ENCODE measurements at places on chromosomes 2 and 18. TPM values are rescaled to one million over a fixed set of nuclear protein-coding genes. Genes with fewer than 3 reads are reported as not detected.

DNA sequence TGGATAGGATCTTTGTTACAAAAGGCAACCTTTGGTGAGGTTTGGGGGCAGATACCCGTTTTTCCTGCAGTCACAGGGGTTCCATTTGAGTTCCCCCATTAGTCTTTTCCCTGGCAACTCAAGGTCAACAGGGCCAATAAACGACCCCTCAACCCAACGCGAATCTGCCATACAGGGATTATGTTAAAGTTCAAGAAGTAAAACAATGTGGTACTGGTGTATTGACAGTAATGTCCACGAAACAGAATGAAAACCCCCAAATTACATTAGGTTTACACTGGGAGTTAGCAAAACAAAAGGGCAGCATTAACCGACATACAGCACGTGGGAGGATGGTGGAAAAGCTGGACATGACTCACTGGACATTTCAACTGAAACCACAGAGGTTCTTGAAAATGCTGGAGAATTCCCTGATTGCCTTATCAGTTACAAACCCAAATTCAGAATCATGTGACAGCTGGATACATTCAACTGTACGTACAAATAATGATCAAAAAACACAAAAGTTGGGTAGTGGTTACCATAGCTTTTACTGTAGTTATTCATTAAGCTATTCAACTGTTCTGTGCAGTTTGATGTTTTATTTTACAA, 4.9 kb upstream of the IMP4 start:
- DNase-seq = no peak

DNA sequence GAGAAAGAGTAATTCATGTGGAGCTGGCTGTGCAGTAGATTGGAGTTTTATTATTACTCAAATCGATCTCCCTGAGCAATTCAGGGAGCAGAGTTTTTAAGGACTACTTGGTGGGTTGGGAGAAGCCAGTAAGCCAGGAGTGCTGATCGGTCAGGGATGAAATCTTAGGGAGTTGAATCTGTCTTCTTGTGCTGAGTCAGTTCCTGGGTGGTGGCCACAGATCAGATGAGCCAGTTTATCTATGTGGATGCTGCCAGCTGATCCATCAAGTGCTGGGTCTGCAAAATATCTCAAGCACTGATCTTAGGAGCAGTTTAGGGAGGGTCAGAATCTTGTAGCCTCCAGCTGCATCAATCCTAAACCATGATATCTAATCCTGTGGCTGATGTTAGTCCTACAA, 17.0 kb upstream of the UGT1A8 start:
- no peak for DNase-seq

Gene IGFBP2
- 2,156 TPM for total RNA-seq

- no peak for DNase-seq
Observed at GRCh38 chr18:56108478-56109367, 520.7 kb upstream of the TCF4 start.

Gene BMP10
- total RNA-seq = not detected

Gene LINC00305
- not detected for total RNA-seq

DNA sequence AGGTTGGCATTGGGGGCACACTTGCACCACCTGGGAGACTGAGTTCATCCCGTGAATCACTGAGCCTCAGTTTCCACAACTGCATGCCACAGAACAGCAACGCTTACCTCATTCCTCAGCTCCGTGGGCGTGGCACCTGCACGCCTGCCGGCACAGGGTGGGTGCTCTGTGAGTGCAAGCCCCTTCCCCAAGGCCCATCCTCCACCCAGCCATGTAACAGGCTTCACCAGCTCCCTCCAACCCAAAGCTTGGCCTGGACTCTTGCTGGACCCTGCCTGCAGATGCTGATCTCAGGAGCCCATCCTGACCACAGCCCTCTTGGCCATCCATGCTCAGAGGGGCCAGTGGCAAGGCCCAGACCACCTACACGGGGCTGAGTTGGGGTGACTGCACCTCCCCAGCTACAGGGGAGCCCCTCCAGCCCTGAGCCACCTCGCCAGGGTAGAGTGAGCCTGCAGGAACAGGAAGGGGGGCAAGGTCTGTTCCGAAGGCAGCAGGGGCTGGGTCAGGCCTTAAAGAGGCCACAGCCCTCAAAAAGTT, 1.8 kb downstream of the PRLH start:
- no peak for DNase-seq

Gene CELF4
- not detected for total RNA-seq

DNA sequence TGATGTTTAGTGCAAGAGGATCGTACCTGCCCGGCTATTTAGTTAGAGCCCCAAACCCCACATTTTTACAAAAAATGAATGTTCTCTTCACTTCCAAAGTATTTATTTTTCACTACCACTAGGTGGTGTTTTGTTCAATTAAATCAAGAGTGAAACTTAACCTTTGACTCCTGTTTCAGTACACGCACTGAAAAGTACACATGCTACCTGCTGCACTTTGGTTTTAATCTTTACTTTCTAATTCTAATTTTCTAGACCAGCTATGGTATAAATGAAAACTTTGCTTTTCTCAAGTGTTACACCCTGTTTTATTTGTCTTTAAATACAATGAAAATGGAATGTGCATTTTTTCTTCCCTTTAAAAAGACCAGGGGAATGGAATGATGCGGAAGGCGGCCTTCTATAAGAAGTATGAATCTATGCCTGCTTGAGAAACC, 31.4 kb upstream of the CHN1 start:
- no peak for DNase-seq

DNA sequence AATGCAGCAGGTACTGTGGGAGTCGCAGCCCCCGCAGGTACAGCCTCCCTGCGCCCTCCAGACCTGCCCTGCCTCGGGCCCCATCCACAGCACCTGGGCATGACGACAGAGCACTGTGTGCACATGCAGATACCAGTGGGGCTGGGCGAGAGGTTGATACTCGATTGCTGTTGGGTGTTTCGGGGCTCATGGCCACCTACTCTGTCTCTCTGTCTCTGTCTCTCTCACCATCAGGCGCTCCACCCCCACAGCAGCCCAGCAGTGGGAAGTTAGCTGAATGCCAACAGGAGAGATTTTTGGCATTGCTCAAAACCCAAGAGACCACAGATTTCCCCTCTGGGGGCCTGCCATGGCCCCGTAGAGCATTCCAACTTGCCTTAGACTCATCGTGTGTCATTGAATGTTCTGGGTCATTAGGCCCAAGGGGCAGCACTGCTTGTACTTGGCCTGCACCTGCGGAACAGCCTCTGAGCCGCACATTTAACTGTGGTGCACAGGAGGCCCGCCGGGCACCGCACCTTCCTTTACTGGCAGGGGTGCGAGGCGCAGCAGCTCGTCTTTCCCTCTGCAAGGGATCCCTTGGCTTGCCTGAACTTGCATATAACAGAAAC, 18.8 kb downstream of the KCNIP3 start:
- DNase-seq = no peak

GRCh38 chr2:223180463-223180862, 128.5 kb downstream of the KCNE4 start:
- DNase-seq = no peak

Gene FAM237A
- not detected for total RNA-seq

- DNase-seq = no peak
Observed at GRCh38 chr2:99787769-99788382, 298.1 kb upstream of the REV1 start.

Gene FEV
- total RNA-seq = not detected

GRCh38 chr2:172248381-172248780, 145.7 kb upstream of the DLX2 start:
- DNase-seq = no peak

Gene RFX8
- total RNA-seq = 0.14 TPM

Gene MROH2A
- not detected for total RNA-seq

GRCh38 chr2:135494503-135494902, 36.5 kb downstream of the ZRANB3 start:
- DNase-seq = no peak

- no peak for DNase-seq
Observed at GRCh38 chr2:28445448-28446258, 50.2 kb upstream of the PLB1 start.

Gene ALLC
- total RNA-seq = not detected

Gene CCBE1
- 1.6 TPM for total RNA-seq

- no peak for DNase-seq
Observed at GRCh38 chr2:148484066-148484465, 160.5 kb upstream of the EPC2 start.

Gene FMNL2
- total RNA-seq = 87.0 TPM

DNA sequence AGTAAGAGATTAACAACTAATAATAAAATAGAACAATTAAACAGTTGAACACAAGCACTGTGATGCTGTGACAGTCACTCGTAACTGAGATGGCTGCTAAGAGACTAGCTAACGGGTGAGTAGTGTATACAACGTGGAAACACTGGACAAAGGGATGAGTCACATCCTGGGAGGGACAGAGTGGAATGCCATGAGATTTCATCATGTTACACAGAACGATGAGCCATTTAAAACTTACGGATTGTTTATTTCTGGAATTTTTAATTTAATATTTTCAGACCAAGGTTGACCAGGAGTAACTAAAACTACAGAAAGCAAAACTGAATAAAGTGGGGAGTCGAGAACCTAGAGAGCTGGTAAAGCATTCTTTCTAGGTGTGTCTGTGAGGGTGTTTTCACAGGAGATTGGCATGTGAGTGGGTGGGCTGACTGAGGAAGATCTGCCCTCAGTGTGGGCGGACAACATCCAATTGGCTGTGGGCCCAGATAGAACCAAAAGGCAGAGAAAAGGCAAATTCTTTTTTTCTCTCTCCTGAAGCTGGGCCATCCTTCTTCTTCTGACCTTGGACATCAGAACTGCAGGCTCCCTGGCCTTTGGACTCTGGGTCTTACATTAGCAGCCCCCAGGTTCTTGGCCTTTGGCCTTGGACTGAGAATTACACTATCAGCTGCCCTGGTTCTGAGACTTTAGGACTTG, 14.6 kb downstream of the TMSB10 start:
- DNase-seq = no peak

DNA sequence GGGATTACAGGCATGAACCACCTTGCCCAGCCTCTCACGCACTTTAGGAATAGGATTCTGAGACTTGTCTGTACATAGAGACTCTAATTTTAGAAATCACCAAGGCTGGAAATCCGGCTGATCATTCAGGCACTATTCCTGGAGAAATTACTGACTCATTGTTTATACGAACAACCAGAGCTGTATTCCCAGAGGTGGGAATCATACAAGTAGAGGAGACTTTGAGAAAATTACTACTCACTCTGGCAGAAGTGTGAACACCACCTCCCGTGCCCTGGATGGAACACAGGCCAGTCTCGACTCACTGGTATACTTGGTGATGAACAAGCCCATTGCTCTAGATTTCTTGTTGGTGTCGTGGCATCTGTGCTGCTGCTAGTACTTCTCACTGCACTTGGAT, 5.8 kb upstream of the ADNP2 start:
- no peak for DNase-seq

DNA sequence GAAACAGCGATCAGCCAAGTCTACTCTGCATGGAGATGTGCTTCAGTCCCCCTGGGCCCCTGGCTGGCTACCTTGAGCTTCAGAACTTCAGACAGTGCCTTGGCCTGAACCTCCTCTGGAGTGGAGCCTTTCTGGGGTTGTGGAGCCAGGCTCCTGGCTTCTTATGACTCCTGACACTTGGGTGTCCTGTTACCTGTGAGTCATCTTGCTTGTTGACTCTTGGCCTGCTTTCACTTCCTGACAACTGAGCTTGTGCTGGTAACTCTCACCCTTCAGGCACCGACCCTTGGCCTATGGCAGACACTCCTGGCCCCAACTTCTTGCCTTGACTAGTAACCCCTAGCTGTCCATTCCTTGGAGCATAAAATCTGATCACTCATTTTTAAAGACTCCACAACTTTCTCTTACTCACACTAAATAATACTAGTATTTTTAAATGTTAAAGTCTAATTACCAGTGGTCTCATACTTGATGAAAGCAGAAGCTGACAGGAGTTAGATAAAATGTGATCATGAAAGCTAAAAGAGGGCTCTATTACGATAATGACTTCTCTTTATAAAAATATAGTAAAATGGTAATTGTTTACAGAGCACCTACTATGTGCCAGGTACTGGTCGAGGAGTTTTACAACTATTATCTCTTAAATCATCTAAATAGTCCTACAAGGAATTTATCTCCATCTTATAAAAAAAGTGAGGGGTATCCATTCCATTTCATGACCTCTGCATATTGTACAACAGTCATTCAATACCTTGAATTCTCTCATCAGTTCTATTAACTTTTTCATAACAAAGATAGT, 46.3 kb upstream of the VIT start:
- no peak for DNase-seq

Gene UCN
- total RNA-seq = 1.8 TPM

Gene C2orf66
- total RNA-seq = not detected

DNA sequence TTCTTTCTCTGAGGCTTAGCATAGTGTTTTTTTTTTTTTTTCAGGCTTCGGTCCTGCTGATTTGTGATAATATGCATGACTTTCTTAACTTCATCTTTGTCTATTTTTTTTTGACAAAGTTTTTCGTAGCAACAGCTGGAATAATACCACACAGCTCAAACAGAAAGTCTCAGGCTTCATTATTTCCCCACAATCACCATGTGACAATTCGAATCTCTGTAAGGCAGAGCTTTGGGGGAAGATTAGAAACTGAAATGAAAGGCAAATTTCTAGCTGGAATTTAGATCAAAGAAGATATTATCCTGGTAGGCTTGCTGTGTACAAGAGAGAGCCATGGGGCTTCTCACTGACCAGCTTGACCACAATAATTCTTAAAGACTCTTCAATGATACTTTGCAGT, 12.2 kb upstream of the CD28 start:
- DNase-seq = no peak

DNA sequence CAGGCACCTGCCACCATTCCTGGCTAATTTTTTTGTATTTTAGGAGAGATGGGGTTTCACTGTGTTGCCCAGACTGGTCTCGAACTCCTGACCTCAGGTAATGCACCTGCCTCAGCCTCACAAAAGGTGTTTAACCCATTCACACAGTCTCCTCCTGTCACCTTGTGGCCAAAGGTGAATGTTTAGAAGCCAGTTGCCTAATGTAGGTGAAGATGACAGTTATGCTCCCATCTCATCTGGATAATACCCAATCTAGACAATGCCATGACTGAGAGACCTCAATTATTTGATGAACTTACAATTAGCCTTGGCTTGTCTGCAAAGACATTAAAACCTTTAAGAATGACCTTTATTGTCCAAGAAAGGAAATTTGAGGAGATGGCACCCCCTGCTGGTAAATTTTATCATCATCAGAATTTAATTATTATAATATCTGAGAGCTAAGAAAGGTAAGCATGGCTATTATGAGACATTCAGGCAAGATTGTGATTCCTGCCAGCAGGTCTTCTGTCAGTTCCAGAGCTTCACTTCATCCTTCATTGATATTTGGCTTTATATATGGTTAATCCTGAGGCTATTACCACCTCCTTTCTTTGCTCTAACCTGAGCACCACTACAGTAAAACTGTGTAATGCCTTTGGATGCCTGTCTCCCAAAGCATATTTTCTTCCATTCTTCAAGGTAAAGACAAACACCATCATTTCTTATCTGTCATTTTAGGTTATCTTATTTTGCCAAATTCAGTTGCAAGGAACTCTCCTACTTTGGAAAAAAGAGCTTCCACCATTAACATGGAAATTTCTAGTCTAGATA, 117.6 kb downstream of the FAM124B start:
- no peak for DNase-seq

- DNase-seq = no peak
Observed at GRCh38 chr18:63409301-63409700, 13.0 kb downstream of the VPS4B start.
